Colonic mucosa (tissue), 4 donors: ENCODE measurements at places on chromosomes 13 and 19. TPM values are rescaled to one million over a fixed set of nuclear protein-coding genes. Genes with fewer than 3 reads are reported as not detected.
A peak's percentile ranks its signal among the peaks of the same experiment; 100 is the strongest.

The SHISA2 gene
- 0.24 TPM for total RNA-seq

GRCh38 chr13:34886121-34886875, 55.8 kb upstream of the NBEA start:
- no peak for DNase-seq

- no peak for DNase-seq
These were observed 5.8 kb downstream of the CEBPA start for GRCh38 chr19:33296488-33296971.

DNA sequence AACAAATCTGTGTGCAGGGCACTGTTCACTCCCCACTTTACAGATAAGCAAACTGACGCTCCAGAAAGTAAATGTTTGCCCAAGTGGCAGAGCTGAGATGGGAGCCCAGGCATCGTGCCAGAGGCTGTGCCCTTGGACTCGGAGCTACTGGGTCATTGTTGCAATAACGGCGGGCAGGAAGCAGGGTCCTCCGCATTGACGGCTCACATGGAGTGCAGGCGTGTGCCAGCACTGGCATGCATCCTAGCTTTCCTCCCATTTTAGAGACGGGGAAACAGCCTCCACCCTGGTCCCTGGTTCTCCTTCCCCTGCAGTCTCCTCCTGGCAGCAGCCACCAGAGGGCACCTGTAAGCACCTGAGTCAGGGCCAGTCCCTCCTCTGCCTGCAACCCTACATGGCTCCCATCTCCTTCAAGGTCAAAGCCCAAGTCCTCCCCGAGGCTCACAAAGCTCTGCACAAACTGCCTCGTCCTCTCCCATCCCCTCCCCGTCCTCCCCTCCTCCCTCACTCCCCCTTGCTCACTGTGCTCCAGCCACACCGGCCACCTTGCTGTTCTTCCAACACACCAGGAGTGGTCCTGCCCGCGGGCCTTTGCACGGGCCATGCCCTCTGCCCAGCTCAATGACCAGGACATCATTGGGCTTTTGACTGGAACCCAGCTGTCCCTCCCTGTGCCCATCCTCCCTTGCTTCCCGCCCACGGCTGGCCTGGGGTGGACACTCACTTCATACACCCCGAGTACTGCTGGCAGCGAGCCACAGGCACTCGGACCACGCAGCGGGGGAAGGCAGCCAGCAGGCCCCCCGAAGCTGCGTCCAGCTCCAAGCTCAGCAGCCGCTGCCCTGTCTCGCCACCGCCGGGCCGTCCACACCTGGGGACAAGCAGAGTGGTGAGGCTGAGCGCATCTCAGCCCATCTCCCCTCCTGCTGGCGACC, 7.7 kb upstream of the LRG1 start:
- DNase-seq: peak; percentile 88

The ZNF66 gene
- total RNA-seq: 6.3 TPM
